Fibroblast of lung (primary cell): ENCODE measurements at places on chromosomes 3 and 15.
A peak's percentile ranks its signal among the peaks of the same experiment; 100 is the strongest.

DNA sequence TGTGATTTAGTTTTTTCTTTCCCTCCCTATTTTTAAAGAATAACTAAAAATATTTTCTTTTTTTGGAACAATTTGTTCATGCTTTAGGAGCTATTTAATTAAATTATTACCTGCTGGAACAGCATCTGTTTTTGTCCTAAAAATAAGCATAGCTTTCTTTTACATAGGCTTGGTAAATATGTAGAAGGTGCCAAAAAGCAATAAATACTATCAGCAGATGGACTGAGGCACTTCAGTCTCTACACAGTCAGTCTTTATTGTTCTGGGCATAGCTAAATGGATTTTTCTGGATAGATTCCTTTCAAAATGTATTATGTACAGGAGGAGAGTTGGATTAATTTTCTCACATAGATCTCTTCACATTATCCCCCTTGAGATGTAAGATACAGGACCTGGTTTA, 223.5 kb downstream of the NAALADL2 start:
- no peak for DNase-seq

- DNase-seq = no peak
Observed at GRCh38 chr15:45855210-45855906, 220.5 kb downstream of the SQOR start.

DNA sequence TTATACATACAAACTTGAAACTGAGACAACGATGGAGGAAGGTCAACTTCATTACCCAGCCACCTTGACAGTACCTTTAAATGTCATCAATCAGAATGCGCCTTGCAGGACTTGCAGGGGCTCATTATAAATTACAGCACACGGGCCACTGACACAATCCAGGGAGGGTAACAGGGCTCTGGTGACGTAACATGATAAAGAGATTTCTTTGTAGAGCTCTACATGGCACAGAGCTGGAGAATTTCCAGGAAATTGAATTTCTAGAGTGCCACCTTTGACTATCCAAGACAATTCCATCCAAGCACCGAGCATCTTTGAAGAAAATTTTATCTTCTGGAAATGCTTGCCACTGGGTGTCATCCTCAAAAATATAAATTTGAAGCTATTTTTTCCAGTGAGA, 486.0 kb downstream of the FOXP1 start:
- DNase-seq = no peak

DNA sequence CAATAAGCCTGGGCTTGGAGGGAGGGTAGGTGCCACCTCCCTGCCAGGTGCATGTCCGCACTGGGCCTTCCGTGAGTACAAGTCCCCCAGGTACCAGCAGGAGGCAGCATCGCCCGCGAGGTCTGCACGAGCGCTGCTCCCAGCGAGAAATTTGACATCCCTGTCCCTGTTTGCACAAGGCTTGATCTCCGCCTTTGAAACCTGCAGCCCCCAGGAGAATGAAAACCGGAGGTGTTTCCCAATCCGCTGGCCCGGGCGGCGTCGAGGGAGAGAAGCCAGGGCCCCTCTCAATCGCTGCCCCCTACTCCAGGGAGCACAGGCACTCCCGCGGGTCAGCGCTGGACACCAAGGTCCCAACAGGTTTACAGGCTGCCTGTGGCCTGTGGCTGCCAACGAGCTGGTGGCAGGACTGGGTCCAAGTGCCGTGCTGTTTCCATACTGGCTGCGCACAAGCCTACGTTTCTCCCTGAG, 961 bp downstream of the HAPLN3 start:
- peak; percentile 31 for DNase-seq

DNA sequence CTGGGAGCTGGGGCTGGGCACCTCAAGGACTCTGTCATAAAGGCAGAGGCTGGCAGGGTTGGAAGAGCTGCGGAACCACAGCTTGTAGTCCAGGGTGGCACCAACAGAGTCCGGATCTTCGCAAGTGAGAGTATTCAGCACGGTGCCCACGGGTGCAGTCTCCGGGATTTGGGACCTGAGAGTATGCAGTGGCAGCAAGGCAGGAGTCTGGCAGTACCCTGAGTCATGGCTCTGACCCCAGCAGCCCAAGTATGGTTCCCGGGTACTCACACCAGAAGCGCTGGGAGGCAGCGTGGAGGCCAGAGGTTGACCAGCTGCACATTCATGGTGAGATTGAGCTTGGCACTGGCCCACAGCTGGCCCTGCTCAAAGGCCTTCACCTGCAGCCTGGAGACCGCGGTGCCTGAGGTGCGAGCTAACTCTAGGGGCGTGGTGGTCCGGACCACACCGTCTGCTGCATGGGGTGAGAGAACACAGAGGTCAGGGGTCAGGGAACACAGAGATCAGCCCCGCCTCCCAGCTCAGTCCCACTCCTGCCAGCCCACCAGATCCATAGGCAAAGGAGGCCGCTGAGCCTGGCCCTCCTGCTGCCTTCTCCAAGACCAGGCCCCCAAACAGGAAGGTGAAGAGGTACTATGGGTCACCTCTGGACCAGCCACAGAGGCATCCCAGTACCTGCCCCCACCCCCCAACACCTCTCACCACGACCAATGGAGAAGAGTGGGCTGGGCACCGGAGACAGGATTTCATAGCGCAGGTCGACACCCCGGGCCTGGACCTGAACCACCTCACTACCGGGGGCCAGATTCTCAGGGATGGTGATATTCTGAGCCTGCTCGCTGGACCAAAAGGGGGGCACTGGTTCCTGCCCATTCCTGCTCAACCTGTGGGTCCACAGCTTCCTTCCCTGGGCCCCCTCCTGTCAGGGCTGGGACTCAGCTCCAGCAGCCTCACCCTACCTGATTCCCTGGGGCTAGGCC, 4.5 kb downstream of the CDHR4 start:
- no peak for DNase-seq

GRCh38 chr3:51975852-51976549, 1.1 kb downstream of the ABHD14A start:
- peak; percentile 73 for DNase-seq

DNA sequence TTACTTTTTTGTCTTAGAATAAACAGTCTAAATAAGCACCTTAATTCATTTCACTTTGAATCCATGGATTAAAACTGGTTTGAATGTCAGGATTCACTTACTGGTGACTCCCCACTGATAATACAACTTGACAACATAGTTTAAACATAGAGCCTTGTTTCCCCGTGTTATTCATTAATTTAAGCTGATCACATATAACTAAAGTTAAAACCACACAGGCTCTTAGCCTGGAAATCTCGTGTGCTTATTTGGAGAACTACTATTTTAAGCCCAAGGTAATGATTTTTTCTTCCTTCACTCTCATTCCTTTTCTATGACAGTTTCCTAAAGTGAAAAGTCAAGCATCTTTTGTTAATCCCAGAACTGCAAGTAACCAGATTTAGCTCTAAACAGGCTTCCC, 64.2 kb downstream of the HACD2 start:
- peak; percentile 20 for DNase-seq

DNA sequence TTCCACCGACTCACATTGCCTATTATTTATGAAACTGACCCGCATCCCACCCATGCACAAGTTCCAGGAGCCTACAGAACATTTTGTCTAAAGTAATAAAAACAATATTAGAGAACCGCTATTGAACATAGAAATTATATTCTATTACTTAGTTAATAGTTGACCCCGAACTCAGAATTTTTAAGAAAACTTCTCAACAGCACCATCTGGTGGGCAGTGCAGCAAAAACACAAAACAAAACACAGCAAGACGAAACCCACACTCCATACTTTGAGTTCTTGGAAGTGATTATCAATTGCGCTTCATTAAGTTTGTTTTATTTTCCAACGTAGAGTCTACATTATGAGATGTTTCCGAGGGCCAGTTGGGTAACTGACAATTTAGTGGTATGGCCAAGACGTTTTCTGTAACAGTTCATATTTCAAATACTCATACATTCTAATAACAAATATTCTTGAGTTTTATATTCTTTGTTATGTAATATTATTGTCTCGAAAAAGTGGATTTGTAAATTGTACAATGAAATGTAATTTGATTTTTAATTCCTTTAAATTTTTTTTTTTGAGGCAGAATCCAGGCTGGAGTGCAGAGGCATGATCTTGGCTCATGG, 24.0 kb upstream of the C3orf70 start:
- DNase-seq = peak; percentile 14

DNA sequence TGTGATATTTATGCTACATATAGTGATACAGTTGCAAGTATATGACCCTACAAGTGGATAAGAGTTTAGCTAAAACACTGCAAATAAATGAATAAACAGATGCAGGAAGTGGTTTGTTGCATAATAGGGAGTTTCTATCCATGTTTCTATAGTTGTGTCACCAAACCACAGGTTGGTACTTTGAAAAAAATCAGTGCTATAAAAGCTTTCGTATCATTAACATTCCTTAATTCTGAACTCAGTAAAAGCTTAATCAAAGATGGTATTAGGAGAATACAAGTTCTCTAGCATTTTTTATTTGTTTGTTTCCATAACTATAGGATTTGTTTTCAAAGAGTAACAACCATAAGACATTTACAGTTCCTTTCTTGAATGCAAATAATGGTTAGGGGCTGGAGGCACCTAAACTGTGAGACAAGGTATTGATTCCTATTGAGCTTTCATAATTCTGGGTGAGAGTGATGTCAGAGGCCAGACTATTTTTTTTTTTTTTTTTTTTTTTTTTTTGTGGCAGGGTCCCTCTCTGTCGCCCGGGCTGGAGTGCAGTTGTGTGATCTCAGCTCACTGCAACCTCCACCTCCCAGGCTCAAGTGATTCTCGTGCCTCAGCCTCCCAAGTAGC, 29.6 kb downstream of the CPOX start:
- DNase-seq = peak; percentile 79

DNA sequence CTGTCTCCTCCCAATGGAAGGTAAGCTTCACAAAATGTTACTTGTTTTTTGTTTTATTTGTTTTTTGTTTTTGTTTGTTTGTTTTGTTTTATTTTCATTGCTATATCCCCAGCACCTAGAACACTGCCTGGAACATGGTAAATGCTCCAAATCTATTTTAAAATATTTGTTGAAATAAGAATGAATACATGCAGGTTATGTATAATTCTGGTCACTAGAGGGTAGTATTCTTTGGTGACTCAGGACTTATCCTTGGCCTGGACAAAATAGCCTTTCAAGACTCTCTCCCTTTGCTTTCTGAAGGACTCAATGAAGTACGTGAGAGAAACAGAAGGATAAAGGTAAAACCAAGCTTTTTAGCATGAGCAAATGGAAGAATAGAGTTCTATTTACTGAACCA, 46.9 kb upstream of the PPP2R3A start:
- DNase-seq = peak; percentile 45

DNA sequence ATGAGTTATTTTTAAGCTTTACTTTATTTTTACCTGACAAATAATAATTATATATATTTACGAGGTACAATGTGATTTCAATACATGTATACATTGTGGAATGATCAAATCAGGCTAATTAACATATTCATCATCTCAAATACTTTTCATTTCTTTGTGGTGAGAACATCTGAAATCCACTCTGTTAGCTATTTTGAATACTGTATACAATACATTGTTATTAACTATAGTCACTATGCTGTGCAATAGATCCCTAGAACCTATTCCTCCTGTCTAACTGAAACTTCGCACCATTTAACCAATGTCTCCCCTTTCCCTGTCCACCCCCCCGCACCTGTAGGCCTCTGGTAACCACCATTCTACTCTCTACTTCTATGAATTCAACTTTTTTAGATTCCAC, 7.9 kb upstream of the SPPL2A start:
- peak; percentile 12 for DNase-seq

DNA sequence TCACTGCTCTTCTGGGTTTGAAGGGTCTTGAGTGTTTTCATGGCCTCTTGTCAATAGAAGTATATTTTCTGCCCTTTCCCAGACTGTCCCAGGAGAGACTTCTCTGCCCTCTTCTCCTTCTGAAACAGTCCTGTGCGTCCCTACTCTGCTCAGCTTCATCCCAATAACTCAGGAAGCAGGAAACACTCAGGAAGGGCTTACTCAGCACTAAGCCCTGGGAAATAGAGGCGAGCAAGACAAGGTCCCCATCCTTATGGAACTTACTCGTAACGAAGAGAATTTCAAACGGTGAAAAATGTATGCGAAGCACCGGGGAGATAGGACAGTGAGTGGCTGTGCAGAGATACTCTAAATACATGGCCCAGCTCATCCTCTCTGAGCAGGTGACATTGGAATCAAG, 52.8 kb upstream of the TFRC start:
- DNase-seq = no peak

GRCh38 chr15:29266052-29266582, 3.5 kb downstream of the NSMCE3 start:
- DNase-seq = peak; percentile 37

DNA sequence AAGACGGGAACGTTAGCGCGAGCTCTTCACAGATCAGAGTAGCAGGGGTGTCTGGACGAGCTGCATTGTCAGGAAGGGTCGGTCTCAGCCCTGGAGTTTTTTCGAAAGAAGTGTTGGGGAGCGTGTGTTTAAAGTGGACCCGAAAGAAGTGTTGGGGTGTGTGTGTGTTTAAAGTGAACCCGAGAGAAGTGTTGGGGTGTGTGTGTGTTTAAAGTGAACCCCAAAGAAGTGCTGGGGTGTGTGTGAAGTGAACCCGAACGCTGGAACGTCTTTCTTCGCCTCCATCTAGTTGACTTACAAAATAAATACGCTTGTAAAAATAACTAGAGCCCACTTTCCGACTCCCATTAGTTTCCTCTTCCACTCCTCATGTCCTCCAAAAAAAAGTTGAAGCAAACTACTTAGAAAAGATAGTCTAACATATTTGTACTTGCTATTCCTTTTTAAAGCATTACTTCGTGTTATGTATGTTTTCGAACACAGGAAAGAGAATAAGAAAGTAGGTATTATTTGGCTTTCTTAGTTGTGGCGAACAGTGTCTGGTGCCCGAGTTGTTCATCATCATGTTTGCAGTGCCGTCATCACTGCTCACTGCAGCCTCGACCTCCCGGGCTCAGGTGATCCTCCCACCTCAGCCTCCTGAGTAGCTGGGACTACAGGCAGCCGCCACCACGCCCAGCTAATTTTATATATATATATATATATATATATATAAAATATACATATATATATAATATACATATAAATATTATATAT, 1.0 kb downstream of the LRCH3 start:
- DNase-seq = peak; percentile 32

DNA sequence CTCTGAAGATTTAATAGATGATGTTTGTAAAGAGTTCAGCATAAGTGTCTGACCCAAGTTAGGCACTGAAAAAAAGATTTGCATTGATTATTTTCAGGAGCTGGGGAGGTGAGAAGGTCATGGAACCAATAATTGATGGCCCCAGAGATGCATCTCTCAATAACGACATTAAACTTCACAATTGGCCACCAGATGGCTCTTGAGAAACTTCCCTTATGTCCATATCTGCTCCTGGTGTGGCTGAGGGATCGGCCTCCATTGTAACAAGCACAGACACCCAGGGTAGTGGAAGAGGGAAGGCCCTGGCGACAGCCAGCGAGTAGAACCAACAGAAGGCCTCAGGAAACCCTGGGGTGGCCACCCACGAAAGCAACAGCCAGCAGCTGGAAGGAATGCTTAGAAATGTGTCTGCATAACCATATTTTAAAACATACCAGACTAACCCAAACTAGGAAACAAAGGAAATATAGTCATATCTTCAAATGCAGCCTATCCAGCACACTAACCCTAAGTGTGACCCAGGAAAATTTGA, 536.7 kb downstream of the SOX2 start:
- DNase-seq = no peak

- DNase-seq = no peak
Observed at GRCh38 chr15:85910834-85911233, 116.1 kb upstream of the KLHL25 start.
